Activated CD4-positive, alpha-beta memory T cell treated with anti-CD3 and anti-CD28 coated beads for 36 hours (primary cell): ENCODE measurements at places on chromosomes 6 and 20.

DNA sequence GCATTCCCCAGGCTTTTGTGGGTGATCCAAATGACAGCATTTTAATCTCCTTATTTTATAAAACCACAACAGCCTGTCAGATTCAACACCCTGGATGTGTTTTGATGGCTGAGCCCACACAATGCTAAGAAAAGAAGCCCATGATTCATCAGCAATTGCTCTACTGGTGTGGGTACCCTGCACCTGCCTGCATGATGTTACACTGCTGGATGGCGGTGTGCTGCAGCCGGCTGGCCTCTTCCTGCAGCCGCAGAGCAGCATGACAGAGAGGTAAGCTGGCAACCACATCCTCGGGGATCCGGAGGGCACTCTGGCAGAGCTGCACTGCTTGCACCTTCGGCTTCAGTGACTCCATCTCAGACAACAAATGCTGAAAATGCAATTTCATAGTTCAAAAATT, 327.5 kb downstream of the SYNE1 start:
- peak overlapping the region; percentile 57 for H3K27ac ChIP-seq
- H3K27me3 ChIP-seq, result no peaks in the 10 kb centered on the region
- H3K4me1 ChIP-seq, result peaks cover 18% of the 10 kb centered on the region
- no peaks in the 10 kb centered on the region for H3K36me3 ChIP-seq
- no peak overlapping the region for H3K4me3 ChIP-seq

GRCh38 chr20:19692685-19693119, 65.4 kb upstream of the RIN2 start:
- no peaks in the 10 kb centered on the region for H3K36me3 ChIP-seq
- peaks cover 4% of the 10 kb centered on the region for H3K4me1 ChIP-seq
- DNase-seq, result peak; percentile 60

- no peak overlapping the region for H3K4me3 ChIP-seq
- H3K27ac ChIP-seq, result no peak overlapping the region
- DNase-seq, result no peak
- H3K27me3 ChIP-seq, result peaks cover 14% of the 10 kb centered on the region
- H3K36me3 ChIP-seq, result no peaks in the 10 kb centered on the region
Measured at GRCh38 chr20:46260480-46260879, 47.8 kb downstream of the CDH22 start.

GRCh38 chr6:167689751-167690150, 137.0 kb upstream of the AFDN start:
- no peak for DNase-seq
- H3K4me3 ChIP-seq, result no peak overlapping the region
- no peaks in the 10 kb centered on the region for H3K36me3 ChIP-seq
- H3K27me3 ChIP-seq, result peaks cover 27% of the 10 kb centered on the region
- H3K27ac ChIP-seq, result no peak overlapping the region
